Ovary (tissue), 10 donors: ENCODE measurements at places on chromosomes 3 and 15. TPM values are rescaled to one million over a fixed set of nuclear protein-coding genes. Genes with fewer than 3 reads are reported as not detected.

XIRP1 gene
- not detected for total RNA-seq

MESP1 gene
- 0.83 TPM for total RNA-seq

ROPN1 gene
- total RNA-seq: not detected

HIGD2B gene
- total RNA-seq: not detected

ZKSCAN7 gene
- 7.6 TPM for total RNA-seq

TUSC2 gene
- 19.4 TPM for total RNA-seq

APBA2 gene
- total RNA-seq: 3.1 TPM

BLOC1S6 gene
- total RNA-seq: 43.0 TPM

ACTRT3 gene
- total RNA-seq: 2.5 TPM

MBD4 gene
- total RNA-seq: 29.2 TPM
